ENCODE measurements at places on chromosomes 1 and 21.

DNA sequence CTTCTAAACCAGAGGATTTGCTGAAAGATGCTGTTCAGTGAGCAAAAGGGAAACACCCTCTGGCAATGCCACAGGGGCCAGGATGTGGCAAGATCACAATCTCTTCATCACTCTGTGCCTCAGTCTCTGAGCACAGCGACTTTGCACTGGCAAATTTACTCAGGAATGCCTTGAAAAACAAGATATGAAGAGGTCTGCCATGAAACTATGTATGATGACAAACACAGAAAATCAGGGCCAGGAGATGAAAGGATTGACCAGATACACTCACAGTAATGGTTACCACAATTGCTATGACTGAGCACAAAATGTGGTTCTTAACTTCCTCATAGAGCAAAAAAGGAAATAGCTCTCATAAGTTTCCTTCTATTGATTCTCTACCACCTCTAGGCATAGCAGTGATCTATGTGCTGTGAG, 5.8 kb downstream of the TTC13 start:
- peak; percentile 75 for DNase-seq

DNA sequence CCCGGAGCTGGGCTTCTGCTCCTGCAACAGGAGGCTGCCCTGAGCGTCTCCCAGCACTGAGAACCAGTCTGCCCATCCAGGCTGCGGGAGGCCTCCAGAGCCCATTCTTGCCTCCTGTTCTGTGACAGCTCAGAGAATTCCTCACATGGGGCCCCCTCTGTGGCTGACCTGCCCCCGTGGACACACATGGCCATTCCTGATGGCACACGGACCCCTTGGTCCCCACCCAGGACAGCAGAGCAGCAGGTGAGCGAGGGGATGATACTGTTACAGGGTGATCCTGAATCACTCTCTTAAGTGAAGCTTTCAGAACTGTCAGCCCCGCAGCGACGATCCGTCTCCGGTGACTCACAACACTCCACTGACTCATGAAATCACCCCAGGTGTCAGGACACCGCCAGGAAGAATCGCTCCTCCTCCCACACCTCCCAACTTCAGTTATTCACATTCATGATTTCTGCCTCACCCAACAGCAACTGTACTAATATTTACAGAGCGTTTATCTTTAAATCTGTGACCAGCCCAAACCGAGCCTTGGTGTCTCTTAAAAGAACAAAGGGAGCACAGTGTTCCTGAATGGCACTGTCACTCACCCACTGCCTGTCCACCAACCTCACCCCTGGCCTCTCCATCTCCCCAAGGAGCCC, 22.5 kb downstream of the CHD5 start:
- DNase-seq: no peak

DNA sequence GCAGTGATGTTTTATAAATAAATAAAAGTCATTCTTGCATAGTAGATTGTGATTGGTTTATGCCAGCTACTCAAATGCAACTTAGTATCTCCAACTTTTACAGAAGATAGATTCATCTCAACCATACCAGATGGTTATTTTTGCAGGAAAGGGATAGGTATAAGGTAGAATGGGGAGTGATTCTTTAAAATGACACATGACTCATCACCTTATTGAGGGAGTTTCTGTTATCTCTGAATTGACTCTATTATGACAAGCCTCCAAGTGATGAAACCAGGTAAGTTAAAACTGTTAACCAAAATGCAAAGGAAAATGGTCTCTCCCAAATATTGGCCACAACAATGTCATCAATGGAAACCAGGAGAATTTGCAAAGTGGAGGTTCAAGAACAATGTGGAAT, 54.5 kb downstream of the PTPRC start:
- DNase-seq: no peak

DNA sequence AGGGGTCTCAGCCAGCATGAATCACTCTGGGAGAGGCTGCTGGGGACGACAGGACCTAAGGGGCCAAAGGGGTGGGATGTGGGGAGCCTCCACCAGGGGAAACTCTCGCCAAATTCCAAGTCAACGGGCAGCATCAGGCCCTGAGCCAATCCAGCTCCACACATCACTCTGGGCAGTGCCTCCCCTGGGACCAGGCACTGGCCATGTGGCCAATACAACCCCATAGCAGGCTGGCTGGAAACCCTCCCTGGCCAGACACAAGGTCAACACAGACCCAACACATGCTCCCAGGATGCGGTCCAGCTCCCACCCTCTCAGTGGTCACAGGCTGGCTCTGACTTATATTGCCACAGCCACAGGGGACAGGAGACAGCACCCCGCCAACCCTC, 60.0 kb downstream of the MEGF6 start:
- no peak for DNase-seq

- DNase-seq: no peak
These were observed 81.9 kb upstream of the HAO2 start for GRCh38 chr1:119286587-119287181.

GRCh38 chr1:234699795-234700665, 90.1 kb upstream of the IRF2BP2 start:
- no peak for DNase-seq

- DNase-seq: no peak
These were observed 131.9 kb upstream of the ATP1B1 start for GRCh38 chr1:168974611-168975010.

GRCh38 chr1:218660678-218661053, 315.5 kb downstream of the TGFB2 start:
- DNase-seq: no peak

- no peak for DNase-seq
These were observed 43.7 kb upstream of the MAB21L3 start for GRCh38 chr1:116067566-116067890.

DNA sequence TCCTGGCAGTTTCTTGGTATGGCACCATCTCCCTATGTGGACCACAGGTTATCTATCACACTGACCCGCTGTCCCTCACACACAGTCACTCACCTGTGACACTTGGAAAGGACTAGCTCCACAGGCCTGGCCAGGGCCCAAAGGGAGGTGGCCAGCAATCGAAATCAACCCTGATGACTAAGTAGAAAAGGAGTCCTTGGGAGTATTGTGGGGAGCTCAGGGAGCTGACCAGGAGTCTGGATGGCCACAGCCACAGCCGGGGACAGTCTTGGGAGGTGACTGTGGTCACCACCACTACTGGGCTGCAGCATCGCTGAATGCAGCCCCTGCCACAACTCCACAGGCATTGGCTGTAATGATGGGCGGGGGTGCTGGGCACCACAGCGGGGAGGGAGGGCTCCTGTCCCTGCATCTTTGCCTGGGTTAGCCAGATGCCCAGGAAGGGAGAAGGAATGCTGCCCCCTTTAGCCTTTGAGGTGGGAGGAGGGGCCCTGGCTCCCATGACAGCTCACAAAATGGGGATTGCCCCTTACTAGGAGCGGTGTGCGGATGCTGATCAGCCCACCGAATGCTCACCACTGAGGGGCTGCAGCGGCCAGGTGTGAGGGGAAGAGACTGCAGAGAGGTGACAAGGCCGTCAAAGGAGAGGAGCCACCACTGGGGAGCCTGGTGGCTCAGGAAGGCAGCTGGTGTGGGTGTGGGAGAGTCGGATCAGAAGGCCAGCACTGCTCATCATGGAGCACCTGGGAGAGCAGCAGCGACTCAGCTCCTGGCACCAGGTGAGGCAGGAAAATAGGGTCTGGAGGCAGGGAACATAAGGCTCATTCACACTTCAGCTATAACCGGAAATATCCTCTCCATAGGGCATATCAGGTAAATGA, 61.3 kb downstream of the H3-3A start:
- no peak for DNase-seq

- DNase-seq: no peak
These were observed 86.1 kb upstream of the KCND3 start for GRCh38 chr1:112075566-112075965.

DNA sequence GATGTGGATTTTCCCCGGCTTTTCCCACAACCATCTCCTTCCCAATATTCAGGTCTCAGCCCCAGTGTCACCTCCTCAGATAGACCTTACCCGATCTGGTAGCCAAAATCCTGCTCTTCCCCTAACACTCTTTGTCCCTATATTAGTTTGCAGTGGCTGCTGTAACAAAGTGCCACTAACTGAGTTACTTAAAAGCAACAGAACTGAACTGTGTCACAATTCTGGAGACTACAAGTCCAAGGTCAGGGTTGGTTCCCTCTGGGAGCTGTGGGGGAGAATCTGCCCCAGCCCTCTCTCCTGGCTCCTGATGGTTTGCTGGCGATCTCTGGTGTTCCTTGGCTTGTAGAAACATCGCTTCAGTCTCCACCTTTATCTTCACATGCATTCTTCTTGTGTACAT, 64.0 kb downstream of the NENF start:
- DNase-seq: no peak

DNA sequence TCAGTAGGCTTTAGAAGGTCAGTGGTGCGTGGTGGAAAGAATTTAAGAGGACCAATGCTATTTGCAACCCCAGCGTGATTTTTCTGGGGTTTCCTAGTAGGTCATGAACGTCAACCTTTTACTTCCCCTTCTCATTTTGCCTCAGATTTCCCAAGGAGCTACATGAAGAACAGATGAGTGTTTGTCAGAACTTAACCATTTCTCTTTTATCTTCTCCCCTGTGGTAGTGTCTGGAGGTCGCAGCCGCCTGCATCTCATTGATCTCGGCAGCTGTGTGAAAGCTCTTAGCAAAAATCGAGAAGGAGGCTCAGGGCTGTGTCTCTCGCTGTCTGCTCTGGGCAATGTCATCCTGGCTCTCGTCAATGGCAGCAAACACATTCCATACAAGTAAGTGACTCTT, 491.1 kb downstream of the KIF26B start:
- no peak for DNase-seq

- DNase-seq: no peak
These were observed 122.3 kb downstream of the GALNT2 start for GRCh38 chr1:230189341-230189740.

GRCh38 chr1:199463521-199464127, 563.9 kb upstream of the NR5A2 start:
- no peak for DNase-seq

- DNase-seq: no peak
These were observed 241.6 kb upstream of the C1orf105 start for GRCh38 chr1:172178886-172179285.

GRCh38 chr1:226656601-226657277, 82.3 kb downstream of the ITPKB start:
- peak; percentile 36 for DNase-seq

DNA sequence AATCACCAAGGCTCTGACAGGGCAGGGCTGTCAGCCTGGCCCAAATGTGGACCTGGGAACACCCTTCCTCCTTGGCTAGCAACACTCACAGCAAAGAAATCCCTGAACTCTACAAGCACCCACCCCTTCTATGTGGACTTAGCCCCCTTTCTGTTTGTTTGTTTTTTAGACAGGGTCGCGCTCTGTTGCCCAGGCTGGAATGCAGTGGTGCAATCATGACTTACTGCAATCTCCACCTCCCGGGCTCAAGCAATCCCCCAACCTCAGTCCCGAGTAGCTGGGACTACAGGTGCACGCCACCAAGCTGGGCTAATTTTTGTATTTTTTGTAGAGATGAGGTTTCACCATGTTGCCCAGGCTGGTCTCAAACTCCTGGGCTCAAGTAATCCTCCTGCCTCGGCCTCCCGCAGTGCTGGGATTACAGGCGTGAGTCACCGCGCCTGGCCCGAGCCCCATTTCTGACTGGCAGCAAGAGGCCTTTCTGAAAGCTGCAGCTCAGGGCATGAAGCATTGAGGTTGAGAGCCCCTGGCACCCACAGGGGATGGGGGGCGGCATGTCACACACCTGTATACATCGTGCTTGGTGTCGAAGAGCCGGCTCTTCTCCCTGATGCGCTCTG, 16.2 kb downstream of the RIPK4 start:
- DNase-seq: no peak

DNA sequence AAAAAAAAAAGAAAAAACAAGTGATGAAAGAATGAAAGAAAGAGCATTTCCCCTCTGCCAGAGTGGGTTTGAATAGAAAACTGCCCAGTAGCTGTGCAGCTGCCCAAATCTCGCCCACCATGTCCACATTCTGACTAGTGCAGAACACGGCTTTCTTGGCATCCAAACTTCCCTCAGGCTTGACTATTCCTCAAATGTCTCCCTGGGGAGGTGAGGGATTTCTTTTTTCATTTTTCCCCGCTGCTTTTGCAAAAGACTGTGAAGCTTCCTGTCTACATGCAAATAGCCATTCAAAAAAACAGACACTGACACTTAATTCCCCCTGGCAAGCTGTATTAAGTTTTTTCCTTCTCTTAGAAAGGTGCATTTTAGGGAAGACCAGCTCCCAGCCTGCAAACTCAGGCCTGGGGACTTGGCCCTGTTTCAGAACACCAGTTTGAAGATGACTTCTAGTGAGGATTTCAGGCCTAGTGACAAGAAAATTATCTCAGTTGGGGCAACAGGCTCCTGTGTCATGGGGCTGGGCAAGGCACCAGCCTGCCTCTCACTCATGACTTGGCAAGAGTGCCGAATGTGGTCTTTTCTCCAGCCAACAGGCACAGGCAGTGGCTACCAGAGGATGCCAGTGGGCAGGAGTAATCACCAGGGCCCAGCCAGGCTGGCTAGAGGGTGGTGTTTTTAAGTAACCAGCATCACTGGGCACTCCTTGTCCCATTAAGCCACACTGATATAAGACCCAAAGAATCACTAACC, 178.1 kb upstream of the NFIA start:
- DNase-seq: no peak

- no peak for DNase-seq
These were observed 125.8 kb downstream of the PCBP3 start for GRCh38 chr21:45769294-45769693.

GRCh38 chr1:2125350-2126211, 69.0 kb downstream of the FAAP20 start:
- DNase-seq: no peak

GRCh38 chr1:43321331-43321891, 16.2 kb upstream of the MPL start:
- DNase-seq: no peak

DNA sequence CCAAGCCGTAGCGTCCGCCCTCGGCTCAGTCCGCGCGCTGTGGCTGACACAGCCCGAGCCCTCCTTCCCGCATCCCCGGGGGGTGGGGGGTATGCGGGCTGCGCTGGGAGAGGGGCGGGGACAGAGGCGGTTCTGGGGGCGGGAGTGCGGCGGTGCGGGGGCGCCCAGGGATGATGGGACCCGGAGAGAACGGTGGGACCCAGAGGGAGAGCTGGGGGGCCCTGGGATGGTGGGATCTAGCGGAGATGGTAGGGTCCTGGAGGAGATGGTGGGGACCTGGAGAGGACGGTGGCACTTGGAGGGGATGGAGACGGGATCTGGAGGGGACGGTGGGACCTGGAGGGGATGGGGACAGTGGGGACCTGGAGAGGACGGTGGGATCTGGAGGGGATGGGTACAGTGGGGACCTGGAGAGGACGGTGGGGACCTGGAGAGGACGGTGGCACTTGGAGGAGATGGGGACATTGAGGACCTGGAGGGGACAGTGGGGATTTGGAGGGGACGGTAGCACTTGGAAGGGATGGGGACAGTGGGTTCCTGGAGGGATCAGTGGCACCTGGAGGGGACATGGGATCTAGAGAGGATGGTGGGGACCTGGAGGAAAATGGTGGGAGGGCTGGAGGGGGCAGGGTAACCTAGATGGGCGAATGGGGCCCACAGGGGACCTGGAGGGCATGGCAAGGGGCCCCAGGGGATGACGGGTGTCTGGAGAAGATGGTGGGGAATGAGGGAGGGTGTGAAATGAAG, 477 bp downstream of the SNAP47 start:
- no peak for DNase-seq

- DNase-seq: no peak
These were observed 7.3 kb downstream of the GSTM5 start for GRCh38 chr1:109719337-109719837.

Measured in CD4-positive, alpha-beta T cell treated with Interferon alpha-2 for 1 hour (primary cell).